ENCODE measurements at places on chromosomes 7 and 10.
A peak's percentile ranks its signal among the peaks of the same experiment; 100 is the strongest.

GRCh38 chr7:132580277-132580676 is 4.0 kb upstream of the PLXNA4 start:
- peak; percentile 12 for DNase-seq

DNA sequence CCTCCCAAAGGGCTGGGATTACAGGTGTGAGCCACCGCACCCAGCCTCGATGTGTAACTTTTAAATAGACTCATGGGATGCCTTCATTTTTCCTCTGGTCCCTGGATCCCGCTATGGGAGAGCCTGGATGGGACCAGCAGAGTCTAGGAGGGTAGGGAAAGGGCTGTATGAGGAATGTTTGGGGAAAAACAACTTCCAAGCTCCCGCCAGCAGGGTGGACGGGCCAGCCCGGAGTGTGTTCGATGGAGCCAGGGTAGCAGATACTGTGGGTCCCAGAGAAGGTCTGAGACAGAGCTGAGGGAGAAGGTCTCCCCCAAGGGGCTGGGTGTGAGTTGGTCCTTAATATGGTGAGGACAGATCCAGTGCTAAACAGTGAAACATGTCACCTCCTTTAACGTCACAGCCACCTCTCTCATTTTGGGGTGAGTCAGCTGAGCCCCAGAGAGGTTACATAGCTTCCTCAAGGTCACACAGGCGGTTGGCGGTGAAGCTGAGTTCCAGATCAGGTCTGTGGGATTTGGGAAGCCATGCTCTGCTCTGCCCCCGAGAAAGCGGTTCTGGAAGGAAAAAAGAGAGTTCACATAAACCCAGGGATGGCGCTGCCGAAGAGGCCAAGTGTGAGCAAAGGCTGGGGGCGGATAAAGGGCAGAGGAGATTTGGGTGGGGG is 66.4 kb downstream of the MYL10 start:
- no peak for DNase-seq

DNA sequence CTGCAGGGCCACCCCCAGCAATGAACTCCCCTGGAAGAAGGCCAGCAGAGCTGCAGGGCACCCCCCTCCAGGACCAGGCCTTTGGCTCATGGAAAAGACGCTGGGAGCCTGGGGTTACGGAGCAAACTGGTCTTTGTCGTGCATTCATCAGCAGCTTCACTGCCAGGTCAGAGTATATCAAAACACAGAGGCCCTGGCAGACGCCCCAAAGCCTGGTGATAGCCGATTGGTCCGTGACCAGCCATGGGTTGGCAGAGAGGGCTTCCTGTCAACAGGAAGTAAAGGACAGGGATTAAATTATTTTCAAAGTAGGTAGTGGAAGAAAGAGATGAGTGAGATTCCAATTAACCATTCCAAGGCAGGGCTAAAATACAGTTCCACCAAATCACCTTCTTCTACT is 9.0 kb downstream of the PRKAG2 start:
- DNase-seq: no peak

DNA sequence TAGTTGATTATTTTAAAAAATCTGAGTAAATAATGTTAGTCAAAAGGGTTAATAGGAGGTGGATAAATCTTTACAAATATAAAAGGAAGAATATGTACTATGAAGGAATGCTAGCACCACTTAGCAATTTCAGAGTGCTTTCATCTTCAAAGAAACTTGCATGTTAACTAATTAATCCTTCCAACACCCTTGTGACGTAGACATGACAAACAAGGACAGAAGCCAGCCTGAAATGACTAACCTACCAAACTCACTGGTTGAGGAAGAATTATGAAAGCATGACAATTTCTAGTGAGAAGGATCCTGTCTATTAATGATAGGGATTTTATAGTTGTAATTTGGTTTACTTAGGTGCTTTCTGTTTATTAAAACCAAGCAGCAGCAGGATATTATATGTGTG is 468.0 kb upstream of the FZD8 start:
- no peak for DNase-seq

- no peak for DNase-seq
Measured at GRCh38 chr10:89942217-89942616, 240.8 kb downstream of the KIF20B start.

- DNase-seq: no peak
Measured at GRCh38 chr7:127337581-127337980, 54.9 kb downstream of the ZNF800 start.

GRCh38 chr7:158409816-158410330 is 177.8 kb downstream of the PTPRN2 start:
- DNase-seq: no peak

DNA sequence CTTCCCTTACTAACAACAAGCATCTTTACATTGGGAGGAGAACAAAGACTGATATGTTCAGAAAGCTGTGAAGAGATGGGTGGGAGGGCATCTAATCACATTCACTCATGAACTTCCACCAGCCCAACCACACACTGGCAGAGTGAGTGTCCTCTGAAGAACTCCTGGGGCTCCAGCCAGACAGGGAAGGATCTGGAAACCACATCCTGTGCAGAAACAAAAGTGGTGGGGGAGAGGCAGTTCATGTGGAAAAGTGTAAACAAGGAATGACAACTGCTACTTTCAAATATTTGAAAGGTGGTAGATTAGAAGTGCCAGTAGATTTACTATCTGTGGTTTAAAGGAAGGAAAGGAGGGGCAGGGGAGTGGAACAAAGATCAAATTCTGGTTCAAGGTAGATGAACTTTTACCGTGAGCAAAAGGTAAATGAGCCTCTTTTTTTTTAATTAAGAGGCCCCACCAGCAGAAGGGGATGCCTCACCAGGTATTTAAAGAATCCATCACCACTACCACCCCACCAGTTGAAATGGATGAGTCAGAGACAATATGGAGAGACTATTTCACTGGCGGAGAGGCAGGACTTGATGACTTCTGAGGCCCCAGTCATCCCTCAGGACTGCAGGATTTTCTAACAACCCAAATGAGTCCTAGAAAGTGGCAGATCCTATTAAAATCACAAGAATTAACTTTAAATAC is 34.5 kb downstream of the GOT1 start:
- no peak for DNase-seq

GRCh38 chr10:70462349-70462984 is 16.1 kb upstream of the PALD1 start:
- DNase-seq: no peak

- DNase-seq: no peak
Measured at GRCh38 chr7:115229401-115230105, 307.7 kb downstream of the MDFIC start.

DNA sequence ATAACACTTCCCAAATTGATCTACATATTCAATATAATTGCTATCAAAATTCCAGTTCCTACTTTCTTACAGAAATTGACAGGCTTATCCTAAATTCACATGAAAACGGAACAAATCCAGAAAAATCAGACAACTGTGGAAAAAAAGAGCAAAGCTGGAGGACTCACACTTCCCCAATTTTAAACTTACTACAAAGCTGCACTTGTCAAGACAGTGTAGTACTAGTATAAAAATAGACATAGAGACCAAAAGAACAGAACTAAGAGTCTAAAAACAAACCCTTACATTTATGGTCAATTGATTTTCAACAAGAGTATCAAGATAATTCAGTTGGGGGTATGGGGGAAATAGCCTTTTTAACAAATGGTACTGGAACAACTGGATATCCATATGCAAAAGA is 27.5 kb downstream of the LMBR1 start:
- DNase-seq: no peak

DNA sequence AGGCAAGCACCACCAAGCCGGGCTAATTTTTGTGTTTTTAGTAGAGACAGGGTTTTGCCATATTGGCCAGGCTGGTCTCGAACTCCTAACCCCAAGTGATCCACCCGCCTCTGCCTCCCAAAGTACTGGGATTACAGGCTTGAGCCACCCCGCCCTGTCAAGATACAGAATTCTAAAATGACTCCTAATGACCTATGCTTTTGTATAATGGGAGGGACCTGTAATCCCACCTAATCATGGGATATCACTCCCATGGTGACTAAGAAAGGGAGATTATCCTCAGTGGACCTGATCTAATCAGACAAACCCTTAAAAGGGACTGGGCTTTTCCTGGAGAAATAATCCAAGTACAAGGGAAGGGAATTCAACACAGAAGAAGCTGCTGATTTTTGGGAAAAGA is 28.8 kb downstream of the SAMD8 start:
- no peak for DNase-seq

GRCh38 chr7:5607951-5608656 is 173.4 kb downstream of the RNF216 start:
- DNase-seq: peak; percentile 23

- DNase-seq: peak; percentile 67
Measured at GRCh38 chr10:8052341-8052955, 2.0 kb upstream of the GATA3 start.

- no peak for DNase-seq
Measured at GRCh38 chr7:159142730-159143129, 1.9 kb downstream of the VIPR2 start.

- peak; percentile 89 for DNase-seq
Measured at GRCh38 chr10:26438534-26439341, 597 bp downstream of the APBB1IP start.

GRCh38 chr7:19145434-19146115 is 354 bp upstream of the FERD3L start:
- DNase-seq: no peak

GRCh38 chr10:22954970-22955369 is 27.1 kb downstream of the ARMC3 start:
- DNase-seq: no peak

All from activated CD4-positive, alpha-beta T cell treated with anti-CD3 and anti-CD28 coated beads for 36 hours (primary cell).